ENCODE measurements at places on chromosomes 5 and 9. TPM values are rescaled to one million over a fixed set of nuclear protein-coding genes. Genes with fewer than 3 reads are reported as not detected.
A peak's percentile ranks its signal among the peaks of the same experiment; 100 is the strongest.

- DNase-seq = no peak
Observed at GRCh38 chr9:18692268-18692667, 218.3 kb downstream of the ADAMTSL1 start.

DNA sequence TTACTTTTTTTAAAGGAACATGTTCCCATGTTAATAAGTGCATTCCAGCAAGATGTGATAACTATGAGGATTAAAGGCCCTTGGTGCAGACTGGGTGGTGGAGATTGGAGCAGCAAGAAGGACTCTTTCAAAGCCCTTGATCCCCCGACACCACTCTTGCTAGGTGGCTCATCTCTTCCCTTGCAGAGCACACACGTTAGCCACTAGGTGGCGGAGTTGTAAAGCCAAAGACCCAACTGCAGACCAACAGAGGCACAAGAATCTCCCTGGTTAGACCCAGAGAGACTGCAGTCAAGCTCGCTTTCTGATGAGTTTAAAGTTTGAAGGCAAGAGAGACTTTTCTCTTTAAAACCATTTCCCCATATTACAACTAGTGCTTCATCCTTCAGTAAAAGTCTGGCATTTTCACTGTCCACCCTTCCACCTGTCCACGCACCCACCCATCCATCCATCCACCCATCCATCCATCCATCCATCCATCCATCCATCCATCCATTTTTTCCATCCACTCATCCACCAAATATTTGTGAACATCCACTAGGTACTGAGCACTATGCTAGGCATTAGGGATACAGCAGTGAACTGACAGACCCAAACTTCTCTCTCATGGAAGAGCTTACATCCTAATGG, 226.9 kb downstream of the MSX2 start:
- DNase-seq = peak; percentile 85

GRCh38 chr5:62938927-62939326, 360.3 kb downstream of the LRRC70 start:
- no peak for DNase-seq

GRCh38 chr9:105047742-105048041, 119.7 kb upstream of the ABCA1 start:
- no peak for DNase-seq

GRCh38 chr5:150271296-150271692, 18.3 kb downstream of the CAMK2A start:
- no peak for DNase-seq

DNA sequence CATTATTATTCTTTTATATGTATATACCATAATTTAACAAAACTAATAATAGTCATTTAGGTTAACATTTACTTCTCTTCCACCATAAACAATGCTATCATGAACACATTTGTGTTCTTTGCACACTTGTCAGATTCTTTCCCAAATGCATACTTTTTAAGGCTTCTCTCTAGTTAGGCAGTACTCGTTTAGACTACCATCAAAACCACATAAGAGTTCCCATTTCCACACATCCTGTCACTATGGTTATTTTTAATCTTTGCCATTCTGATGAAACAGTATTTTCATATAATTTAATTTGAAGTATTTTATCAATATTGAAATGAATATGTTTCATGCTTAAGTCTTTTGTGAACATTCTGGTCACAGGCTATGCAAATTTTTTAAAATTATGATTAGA, 15.1 kb downstream of the DROSHA start:
- DNase-seq = no peak

- peak; percentile 42 for DNase-seq
Observed at GRCh38 chr5:151740958-151741373, 17.5 kb downstream of the ATOX1 start.

GRCh38 chr9:15915711-15916110, 362.9 kb downstream of the CCDC171 start:
- no peak for DNase-seq

DNA sequence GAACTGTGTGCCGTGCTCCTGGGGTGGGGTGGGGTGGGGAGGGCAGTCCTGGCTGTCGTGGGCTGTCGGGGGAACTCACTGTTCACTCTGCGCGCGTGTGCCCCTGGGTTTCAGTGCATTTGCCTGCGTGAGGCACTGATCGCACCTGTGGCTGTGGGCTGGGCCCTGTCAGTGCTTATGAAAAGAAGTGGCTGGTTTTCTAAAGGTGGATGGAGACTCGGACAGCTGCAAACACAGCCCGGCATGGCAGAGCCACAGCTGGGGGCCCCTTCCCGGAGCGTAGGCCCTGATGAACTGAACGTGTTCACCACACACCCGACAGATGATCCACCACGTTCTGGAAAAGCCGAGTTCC, 42.7 kb downstream of the NKD2 start:
- DNase-seq = no peak

GRCh38 chr5:6502421-6502820, 53.8 kb downstream of the UBE2QL1 start:
- no peak for DNase-seq

GRCh38 chr9:138105123-138105415, 227.5 kb downstream of the CACNA1B start:
- no peak for DNase-seq

DNA sequence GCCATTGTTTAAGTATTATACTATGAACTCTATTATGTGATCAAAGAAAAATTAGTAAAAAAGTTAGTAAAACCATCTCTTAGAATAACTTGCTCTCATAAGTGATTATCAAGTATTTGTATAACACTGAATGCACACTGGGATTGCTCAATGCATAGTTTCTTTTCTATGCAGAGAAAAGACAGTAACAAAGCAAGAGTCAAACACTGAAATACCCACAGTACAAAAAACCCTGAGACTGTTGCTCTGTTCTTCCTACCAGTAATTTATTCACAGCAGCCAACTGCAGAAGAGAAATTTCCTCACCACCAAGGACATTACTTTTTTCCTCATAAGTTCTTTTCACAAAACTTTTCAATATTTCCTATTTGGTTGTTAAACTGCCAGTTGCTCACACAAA, 634.4 kb downstream of the DTWD2 start:
- DNase-seq = no peak

DNA sequence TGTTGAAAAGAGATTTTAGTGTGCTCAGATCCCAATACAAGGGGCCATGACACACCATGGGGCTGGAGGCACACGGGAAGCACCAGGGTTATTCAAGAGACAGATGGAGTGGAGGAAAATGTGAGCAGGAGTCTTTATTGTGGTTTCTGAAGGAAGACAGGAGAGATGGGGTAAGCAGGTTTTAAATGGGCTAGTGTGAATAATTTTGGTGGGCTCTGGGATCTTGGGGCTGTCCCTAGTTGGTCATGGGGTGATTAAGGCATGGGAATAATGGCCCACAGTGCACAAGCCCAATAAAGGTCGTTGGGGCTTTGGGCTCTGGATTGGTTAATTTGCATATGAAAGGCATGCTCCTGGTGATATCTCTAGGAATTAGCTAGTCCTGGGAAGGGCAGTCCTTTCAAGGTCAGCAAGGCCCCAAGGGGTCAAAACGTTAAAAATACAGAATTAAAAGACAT, 3.6 kb upstream of the SCGB3A2 start:
- no peak for DNase-seq

- DNase-seq = no peak
Observed at GRCh38 chr5:172918421-172919371, 40.5 kb upstream of the RPL26L1 start.

- peak; percentile 81 for DNase-seq
Observed at GRCh38 chr9:137550231-137550621, at the start of gene PNPLA7. TSS of gene PNPLA7 (minus strand) at chr9:137550402. CDS start at chr9:137550197, 205 bp downstream.

DNA sequence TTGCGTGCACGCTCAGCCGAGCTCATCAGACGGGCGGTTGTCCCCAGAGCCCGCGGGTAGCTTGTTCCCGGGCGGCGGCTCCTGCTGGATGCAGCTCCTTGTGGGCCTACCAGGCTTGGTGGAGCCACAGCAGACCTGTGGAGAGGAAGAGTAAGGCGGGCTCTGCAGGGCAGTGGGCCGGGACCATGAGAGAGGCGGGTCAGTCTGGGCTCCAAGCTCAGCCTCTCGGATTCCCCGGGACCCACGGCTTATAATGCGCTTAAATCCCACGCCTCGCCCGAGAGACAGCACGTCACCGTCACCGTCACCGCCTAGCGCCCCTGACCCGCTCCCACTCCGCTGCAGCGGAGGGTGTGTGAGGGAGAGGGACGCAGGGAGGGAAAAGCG, 1.9 kb upstream of the ANKRD18A start:
- DNase-seq = peak; percentile 39

GRCh38 chr9:135146766-135147473, 59.5 kb downstream of the OLFM1 start:
- DNase-seq = peak; percentile 80

- DNase-seq = no peak
Observed at GRCh38 chr5:123807177-123807945, 295.4 kb downstream of the CSNK1G3 start.

DNA sequence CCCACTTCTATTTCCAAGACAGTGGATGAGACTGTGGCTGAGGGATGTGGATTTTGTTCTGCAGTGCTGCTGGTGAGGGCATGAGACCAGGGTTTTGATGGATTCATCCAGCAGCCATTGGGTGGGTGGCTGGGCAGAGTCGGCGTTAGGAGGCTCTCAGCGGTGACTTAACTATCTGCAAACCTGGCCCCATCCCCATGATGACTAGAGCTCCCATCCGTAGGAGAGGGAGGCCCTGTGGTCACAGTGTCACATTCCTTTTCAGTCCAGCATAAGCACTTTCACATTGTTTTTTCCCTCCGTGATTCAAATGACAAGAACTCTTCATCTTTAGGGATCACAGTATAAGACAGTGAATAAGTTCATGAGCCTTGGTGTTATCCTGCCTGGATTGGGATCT, 60.4 kb upstream of the SPRY4 start:
- peak; percentile 35 for DNase-seq

DNA sequence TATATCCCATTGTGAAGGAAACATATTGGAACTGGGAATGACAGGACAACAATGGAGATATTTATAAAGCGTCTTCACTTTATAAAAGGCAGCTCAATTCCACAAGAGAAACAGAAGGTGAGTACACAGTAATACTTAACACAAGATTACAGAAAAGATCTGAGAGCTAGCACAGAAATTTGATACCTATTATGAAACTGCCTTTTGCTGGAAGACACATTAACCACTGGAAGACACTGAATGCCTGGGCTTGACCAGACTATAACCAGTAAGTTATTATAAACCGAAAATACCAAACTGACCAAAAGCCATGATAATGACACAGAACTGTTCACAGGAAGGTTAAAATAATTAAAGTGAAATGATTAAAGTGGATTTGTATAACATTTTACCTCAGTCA, 195.4 kb downstream of the NR2F1-AS1 start:
- no peak for DNase-seq

- DNase-seq = no peak
Observed at GRCh38 chr9:70485273-70485858, 70.9 kb upstream of the KLF9 start.

DNA sequence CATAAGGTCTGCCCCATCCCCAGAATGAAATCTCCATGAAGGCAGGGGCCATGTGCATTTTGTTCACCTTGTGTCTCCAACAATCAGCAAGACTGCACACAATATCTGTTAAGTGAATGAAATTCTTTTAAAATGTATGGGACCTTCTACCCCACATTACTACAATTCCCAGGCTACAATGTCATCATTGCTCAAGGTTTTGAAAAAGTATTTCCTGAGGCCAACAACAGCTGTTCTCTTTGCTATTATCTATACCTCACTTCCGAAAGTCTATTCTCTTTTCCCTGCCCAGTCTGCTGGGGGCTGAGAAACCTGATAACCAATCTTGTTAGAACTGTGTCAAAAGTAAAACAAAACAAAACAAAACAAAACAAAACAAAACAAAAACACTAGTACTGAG, 29.2 kb downstream of the HOMER1 start:
- no peak for DNase-seq

DNA sequence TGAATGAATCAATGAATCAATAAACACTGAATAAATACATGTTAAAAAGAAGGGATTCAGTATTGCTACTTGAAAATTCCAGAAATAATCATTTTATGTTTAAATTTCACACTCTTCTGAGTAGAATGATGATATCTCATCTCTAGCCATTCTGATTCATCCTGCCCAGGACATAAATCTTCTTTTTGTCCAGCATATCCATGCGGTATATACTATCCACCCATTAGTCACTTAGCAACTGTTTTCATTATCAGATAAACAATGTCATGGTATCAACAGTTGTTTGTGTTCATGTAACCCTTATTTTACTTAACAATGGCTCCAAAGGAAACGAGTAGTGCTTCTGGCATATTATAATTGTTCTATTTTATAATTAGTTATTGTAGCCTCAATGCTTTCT, 432.4 kb upstream of the SMC2 start:
- DNase-seq = no peak

GRCh38 chr9:135958485-135958884, 2.7 kb downstream of the UBAC1 start:
- no peak for DNase-seq

- no peak for DNase-seq
Observed at GRCh38 chr9:131695836-131696460, 43.9 kb downstream of the RAPGEF1 start.

GRCh38 chr5:91487420-91487819, 104.3 kb upstream of the ARRDC3 start:
- no peak for DNase-seq

GRCh38 chr9:24398466-24398865, 147.2 kb downstream of the IZUMO3 start:
- no peak for DNase-seq

SH2D3C gene
- not detected for total RNA-seq

CCL27 gene
- total RNA-seq = not detected

PCDHGA5 gene
- 0.23 TPM for total RNA-seq

BTNL8 gene
- not detected for total RNA-seq

DNAH5 gene
- 12.3 TPM for total RNA-seq

EIF4E1B gene
- not detected for total RNA-seq

ANKRD31 gene
- total RNA-seq = not detected

TOMM5 gene
- total RNA-seq = 512 TPM

BAAT gene
- not detected for total RNA-seq

DAB2IP gene
- 15.9 TPM for total RNA-seq

PCSK1 gene
- total RNA-seq = 2.2 TPM

All from Daoy (cell line).